ENCODE measurements at places on chromosomes 3 and 15.

DNA sequence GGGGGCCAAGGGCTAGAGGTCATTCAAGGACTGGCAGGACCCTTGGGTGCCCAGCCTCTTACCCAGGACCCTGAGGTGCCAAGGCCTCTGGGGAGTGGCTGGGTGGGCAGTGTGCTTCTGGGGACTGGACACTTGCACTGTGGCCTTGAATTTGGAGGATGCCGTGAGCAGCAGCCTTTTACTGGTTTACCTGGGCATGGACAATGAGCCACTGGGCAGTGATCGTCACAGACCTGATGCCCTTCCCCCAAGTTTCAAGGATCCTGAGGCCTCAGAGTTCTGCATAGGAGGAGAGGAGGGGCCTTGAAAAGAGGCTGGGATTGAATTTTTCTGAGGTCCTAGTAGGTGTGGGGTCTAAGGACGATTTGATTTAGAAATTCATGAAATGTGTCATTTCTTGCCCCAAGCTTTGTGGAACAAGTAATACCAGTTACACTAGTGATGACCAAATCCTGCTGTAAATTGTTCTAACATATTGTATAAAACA, 146.1 kb upstream of the TPM1 start:
- DNase-seq: no peak

GRCh38 chr3:47310391-47310790, 27.6 kb downstream of the KLHL18 start:
- no peak for DNase-seq

- DNase-seq: peak; percentile 5
These were observed 462.2 kb downstream of the NSUN3 start for GRCh38 chr3:94525043-94525442.

DNA sequence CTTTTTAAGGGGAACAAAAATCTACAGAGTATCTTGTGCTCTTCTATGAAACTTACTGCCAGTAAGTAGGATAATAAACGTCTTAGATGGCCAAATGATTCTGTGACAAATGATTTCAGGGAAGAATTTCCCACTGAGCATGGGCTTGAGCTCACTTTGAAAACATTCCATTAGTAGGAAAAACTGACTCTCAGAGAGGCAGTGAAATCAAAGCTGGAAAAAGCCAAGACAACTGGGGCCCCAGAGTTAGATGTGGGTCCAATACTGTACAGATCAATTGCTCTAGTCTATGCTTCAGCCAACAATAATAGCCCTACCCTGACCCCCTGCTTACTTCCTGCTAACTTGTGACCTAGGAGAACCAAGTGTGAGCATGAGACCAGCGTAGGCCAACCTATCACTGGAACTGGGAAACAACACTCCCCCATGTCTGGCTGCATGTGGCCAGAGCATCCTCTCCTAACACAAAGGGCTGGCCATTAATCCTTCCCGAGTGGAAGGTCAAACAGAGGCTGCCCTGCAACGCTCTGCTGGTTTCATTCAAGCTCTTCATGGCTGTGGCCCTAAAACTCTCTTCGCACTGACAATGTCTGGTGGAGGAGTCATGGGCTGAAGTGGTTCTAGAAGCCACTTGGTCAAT, 68.8 kb downstream of the FOXB1 start:
- DNase-seq: no peak

GRCh38 chr15:27797765-27798164, 301.4 kb downstream of the OCA2 start:
- DNase-seq: peak; percentile 36

DNA sequence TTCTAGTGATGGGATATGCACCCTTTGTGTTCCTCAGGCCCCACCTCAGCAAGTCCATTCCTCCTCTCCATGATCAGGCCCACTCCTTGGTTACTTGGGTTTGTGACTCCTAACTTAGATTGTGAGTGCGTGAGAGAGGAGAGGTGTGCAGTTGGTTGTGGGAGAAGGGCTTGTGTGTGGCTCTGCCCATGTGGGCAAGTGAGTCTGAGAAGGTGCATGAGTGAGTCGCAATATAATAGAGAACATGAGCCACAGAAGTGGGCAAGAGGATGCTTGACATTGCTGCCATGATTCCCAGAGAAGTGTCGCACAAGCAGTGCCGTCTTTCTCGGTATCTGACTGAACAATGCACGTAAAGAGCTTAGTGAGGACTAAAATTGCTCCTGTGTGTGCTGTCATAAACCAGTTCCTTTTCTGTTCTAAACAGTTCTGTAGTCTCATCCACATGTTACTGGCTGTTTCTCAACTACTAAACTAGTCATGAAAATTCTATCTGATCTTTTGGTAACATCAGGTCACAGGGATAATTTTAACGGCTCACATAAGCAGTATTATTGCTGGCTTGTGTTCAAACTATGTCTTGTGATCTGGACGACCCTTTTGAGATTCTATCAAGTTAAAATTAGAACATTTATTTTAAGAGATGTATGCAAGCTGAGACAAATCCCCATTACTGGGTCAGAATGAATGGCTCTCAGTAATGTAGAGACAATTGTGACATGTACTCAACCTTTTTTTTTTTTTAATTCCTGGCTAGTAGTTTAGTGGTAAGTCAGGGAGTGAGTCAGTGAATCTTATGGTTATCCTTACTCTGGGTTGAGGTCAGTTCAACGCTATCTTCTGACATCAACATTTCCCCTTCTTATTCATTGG, 25.6 kb downstream of the GYG1 start:
- DNase-seq: no peak
